ENCODE measurements at places on chromosomes 6 and 20.

- no peak for DNase-seq
Observed at GRCh38 chr6:54193560-54193959, 82.3 kb downstream of the MLIP start.

- DNase-seq = no peak
Observed at GRCh38 chr20:1015181-1015580, 13.1 kb upstream of the RSPO4 start.

DNA sequence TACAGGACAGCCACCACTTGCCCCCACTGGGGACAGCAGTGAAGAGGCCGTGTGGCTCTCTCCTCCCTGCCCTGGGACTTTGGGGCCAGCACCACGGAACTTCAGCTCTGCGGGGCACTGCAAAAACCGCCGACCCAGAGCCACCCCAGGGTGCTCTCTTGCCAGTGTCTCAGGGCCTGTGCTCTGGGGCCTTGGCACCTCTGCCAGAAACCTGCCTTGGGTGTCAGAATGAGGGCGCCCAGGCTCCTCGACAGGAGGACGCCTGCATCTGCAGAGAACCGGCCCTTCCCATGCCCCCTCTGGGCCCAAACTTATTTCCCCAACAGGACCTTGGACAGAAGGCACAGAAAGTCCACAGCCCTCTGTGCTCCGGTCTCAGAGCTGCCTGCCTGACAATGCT lies 77.2 kb upstream of the MPC1 start:
- no peak for DNase-seq

DNA sequence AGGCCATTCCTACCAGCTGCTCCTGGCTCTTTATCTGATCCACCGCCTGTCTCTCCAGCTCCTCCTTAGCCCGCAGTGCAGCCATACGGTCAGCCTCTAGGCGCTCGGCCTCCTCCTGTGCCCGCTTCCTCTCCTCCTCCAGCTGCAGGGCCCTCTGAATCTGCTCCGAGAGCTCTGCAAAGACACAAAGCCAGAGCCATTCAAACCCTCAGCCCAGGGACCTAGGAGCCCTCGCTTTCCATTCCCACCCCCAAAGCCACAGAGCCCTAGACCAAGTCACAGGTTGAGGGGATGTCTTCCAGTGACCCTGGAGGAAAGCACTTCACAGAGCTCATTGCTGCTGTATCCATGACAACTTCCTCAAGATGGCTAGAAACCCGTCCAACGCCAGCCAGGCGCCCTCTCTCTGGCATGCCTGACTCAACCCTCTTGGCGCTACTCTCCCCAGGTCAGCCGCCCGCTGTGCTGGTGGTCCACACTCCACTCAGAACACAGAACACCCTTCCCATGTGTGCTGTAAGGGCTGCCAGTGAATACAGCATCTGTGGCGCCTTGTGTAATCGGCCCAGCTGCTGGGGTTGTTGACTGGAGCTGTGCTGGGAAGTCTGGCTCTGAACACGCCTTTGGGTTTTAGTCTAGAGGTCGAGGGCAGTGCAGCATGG lies 49.3 kb downstream of the EZR start:
- no peak for DNase-seq

- no peak for DNase-seq
Observed at GRCh38 chr6:154696661-154697060, 36.6 kb upstream of the SCAF8 start.

DNA sequence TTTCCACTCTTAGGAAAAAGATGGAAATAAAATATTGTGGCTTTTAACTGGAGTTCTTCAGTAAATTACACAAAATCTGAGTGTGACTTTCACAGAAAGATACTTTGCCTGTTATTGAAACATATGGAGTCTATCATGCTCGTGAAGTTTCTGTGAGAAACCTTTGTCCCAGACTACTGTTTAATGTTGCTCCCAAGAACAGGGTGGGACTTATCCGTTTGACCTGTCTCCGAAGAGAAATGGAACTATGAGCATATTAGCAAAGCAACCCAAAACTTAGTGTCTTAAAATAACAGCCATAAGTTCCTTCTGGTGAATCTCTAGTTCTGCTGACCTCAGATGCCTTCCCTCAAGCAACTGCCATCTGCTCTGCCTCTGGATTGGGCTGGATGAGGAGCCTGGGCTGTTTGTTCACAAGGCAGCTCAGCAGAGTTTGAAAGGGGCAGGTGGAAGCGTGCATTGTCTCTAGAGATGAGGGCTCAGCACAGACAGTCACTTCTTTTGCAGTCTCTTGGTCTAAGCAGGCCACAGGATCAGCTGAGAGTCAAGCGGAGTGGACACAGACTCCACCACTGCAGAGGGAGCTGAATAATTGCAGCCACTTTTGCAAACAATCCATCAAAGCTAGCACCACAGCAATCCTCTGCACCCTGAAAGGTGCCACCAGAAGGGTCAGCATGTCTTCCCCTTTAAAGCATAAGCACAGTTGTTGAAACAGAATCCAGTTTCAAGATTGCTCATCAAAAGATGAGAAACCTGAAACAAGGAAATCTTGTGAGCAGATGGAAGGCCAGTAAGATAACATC lies 52.8 kb downstream of the MYB start:
- no peak for DNase-seq

- DNase-seq = no peak
Observed at GRCh38 chr6:42326248-42326647, 108.6 kb upstream of the MRPS10 start.
